Hypothalamus (tissue), 51 donors: ENCODE measurements at places on chromosomes 7 and 10.

DNA sequence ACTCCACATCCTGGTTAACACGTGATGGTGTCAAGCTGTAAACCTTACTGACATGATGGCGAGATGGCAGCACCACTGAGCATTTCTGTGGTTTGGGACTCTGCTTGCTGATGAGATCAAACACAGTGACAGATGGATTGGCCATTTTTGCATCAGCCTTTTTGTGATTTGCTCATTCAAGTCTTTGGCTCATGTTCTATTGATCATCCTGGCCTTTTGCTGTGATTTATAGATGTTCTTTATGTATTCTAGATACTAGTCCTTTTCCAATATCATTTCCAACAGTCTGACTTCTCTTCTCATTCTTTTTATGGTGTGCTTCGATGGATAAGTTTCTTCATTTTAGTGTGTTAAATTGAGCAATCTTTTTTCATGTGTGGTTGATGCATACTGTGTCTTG, 24.7 kb upstream of the DIP2C start:
- no peak for DNase-seq

DNA sequence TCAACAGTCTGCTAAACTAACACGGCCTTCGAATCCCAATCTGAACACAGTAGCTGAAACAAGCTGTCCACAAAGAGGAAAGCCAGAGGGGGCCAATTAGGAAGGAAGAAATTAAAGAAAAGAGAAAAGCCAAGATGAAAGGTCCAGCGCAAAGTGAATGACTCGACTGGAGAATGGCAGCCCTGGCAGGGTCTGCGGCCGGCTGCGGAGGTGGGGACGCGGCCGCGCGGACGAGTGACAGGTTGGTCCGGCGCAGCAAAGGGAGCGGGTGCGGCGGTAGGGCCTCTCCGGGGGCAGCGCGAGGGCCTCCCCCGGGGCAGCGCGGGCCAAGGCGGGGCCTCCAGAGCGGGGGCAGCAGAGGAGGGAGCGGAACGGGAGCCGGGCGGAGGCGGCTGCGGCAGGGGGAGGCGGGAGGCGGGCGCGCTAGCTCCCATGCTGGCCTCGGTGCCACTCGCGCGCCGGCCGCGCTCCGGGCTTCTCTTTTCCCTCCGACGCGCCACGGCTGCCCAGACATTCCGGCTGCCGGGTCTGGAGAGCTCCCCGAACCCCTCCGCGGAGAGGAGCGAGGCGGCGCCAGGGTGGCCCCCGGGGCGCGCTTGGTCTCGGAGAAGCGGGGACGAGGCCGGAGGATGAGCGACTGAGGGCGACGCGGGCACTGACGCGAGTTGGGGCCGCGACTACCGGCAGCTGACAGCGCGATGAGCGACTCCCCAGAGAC, at the start of gene VWC2:
Gene VWC2 (plus strand): TSS at position 421 of the 718 bp plus-strand sequence. CDS start 1,798 bp downstream, outside the sequence.
- no peak for DNase-seq

DNA sequence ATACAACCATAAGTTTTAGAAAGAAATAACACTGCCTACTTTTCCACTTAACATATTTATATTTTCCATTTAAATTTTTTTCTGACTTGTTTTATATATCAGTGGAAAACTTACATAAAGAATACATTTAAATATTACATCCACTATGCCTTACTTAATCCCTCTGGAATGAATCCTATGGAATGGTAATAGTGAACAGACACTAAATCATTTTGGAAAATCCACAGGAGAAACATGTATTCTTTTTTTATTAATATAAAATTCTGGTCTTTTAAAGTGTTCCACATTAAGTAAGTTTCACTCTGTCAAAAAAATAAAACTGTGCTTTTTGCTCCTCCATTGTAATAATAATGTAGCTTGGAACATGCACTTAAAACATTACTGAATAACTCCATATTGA, 236.8 kb upstream of the LRRN3 start:
- DNase-seq: no peak

DNA sequence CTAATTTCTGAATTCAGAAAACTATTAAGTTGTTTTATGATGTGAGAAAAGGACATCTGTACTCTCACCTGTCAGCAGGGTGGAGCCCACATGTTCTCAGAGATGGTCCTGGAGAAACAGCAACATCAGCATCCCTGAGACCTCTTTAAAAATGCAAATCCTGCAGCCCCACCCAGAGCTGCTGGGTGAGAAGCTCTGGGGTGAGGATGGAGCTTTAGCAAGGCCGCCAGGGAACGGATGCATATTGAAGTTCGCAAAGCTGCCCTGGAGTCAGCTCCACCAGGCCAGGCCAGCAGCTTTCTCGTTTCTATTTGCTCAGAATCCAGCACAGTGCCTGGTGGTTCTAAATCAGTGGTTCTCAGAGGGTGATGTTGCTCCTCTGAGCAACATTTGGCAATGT, 49.1 kb downstream of the PRKCQ start:
- DNase-seq: no peak

GRCh38 chr7:143374561-143374960, 6.6 kb upstream of the ZYX start:
- DNase-seq: no peak

- no peak for DNase-seq
Observed at GRCh38 chr10:105503714-105504113, 862.6 kb downstream of the SORCS3 start.

DNA sequence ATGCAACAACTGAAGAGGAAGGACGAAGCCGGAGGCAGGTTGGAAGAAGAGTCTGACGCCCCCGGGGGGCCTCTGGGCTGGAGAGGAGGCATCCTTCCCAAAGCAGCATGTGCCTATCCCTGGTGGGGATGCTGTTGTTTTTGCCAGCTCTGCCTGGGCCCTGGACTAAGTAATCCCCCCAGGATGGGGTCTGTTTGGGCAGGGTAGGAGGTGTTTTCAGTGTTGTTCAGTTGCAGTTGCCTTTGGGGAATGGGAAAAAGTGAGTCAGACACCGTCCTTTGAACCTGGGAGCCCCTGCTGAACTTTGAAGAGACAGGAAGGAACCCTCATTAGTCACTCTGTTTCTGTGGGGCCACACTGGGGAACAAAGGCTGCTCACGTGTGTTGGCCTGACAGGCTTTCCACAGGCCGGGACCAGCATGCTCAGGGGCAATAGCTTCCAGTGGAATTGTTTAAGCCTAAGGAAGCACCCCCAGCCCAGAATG, 35.2 kb upstream of the GDF10 start:
- no peak for DNase-seq

DNA sequence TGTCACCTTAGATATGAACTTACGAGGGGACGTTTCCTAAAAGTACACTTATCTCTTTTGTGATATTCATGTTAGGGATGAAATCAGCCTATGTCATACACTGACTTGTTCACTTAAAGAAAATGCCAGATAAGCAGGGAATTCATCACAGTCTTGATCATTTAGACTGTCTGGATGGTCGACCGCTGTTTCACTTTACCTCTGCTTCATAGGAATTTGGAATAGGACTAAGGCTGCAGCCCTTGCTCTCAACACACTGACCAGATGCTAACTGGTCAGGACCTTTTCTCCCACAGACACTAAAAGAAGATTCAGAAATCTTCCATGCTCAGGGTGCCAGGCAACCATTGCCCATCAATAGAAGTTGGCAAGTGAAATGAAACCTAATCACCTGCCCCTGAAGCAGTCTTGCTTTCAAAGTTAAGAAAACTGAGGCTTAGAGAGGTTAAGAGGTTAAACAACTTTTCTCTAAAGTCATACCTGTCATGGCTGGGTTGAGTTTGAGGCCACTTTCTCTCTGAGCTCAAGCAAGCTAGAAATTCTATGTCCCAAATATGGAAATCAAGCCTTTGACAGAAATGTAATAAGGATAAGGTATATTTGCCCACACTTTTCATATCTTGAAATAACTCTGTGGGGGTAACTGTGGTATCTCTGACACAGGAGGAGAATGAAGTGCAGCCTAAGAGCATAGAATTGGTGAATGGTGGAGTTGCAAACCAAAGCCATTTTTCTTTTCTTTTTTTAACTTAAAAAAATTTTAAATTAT, 77.1 kb downstream of the MAP3K8 start:
- DNase-seq: no peak

GRCh38 chr10:49330127-49330665, 31.2 kb downstream of the C10orf71 start:
- no peak for DNase-seq

DNA sequence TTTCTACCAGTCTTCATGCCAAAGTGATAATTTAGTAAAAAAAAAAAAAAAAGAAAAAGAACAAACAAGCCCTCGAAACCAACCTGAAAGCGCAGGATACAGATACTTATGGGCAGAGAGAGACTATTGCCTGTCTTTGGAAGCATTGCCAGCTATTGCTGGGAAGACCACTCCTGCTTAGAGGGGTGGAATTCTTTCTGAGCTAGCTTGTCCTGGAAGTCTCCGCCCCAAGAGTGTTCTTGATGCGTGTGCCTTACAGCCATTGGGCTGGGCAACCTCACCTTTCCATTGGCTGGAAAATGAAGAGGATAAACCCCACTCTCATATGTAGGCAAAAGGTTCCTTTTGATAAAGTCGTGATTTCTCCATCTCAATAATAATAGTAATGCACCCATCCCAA, 19.9 kb upstream of the INSYN2A start:
- no peak for DNase-seq

DNA sequence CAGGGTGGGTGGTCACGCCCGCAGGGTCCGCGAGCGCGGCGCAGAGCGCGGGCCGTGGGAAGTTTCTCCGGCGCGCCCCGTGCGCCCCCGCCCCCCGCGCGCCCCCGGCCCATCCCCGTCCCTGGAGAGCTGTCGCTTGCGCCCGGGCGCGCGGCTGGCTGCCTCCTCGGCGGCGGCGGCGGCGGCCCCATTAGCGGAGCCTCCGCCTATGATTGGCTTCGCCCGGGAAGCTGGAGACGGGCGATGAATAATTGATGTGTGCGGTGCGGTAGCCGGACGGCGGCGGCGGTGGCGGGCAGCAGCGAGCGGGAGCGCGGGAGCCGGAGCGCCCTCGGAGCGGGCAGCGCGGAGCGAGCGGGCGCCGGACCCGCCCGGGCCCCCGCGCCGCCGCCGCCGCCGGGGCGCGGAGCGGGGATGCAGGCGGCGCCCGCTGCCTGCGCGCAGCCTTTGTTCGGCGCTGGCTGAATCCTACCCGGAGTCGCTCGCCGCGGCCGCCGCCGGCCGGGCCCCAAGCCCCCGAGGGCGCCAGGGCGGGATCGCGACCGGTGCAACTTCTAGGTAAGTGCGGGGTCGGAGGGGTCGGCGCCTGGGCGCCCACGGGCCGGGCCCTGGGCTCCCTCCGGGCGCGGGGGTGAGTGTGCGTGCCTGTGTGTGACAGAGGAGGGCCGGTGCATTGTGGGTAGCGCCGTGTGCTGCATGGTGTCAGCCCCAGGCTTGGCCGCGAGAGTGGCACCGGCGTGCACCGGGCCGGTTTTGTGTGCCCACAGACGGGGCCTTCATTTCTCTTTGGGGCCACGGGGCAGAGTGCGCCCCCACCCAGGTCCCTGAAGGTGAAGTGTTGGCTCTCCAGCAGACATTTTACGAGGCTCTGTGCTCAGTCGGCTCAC, 103.8 kb upstream of the PPIF start:
- DNase-seq: no peak

DNA sequence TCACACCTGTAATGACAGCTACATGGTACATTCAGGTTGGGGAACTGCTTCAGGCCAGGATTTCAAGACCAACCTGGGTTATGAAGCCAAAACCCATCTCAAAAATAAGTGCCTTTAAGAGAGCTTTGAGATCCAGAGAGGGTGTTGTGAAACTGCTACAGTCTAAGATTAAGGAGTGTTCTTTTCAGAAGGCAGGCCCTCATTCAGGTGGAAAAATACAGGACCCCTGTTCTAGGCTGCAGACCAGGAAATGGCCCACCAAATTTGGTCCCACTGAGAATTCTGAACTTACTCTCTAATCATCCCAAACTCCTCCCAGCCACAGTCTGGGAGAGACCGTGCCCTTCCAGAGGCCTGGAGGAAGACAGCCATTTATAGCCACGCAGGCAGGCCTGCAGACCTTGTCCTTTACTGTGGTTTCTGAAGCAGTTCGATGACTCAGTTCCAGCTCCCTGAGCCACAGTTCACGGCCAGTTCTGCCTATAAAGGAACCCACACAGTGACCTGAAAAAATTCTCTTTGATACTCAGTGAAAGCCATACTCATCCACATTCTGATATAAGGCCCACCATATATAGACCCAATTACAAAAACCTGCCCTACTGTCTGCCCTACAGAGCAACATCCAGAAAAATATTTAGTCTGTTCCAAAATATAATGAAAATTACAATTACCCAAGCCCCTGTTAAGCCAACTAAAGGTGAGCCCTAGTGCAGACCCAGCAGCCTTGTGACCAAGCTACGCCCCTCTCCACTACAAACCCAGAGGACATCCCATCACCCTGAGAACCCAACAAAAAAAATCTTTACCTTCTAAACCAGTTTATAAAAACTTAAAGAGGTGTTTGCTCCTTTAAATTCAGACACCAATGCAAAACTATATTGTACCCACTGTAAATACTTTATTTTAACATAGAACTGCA, 21.2 kb downstream of the ZNF680 start:
- DNase-seq: no peak

DNA sequence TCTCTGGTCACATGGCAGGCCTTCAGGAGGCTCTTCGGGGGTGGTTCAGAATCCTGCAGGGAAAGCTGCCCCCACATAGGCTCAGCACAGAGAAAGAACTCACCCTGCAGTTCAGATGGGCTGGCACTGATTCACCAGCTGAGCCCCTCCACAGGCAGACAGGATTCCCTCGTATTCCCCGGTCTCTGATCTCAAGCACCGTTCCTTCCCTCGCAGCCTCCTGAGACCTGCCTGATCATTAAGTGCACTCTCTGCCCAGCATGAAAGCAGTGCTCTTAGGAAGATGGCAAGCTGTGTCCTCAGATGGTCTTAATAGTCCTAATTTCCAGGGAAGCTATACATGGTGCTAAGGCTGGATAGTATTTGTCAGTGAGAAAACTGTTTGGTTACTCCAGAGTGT, 78.2 kb upstream of the NPS start:
- DNase-seq: no peak

- no peak for DNase-seq
Observed at GRCh38 chr7:125358551-125359167, 429.0 kb upstream of the POT1 start.

DNA sequence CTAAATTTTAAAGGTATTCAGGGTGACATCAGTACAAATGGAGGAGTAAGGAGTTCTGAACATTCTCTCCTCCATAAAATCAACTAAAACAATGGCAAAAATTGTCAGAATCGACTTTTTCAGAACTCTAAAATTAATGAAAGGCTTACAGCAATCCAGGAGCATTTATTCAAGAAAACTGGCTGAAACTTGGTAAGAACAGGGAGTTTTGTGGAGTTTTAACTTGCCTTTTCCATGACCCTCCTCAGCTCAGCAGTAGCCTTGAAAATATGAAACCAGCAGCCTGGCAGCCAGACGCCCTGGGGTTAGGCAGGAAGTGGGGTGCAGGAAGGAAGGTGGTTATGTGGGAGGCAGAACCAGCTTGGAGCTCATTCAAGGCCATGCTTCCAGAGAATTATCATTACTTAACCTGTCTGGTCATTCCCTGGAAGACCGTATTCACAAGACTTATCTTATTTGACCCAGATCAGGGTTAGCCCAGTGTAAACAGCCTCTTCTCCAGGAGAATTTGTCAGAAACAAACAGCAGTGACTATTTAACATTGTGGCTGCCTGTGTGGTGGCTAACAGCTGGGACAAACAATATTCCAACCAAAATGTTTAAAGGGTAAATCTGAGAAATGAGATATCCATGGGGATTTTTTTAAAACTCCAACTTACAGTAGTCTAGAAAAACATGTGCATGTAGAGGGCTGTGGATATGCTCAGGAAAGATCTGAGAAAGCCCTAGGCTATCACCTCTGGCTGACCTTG, 75.7 kb upstream of the MACROH2A2 start:
- DNase-seq: no peak

- DNase-seq: no peak
Observed at GRCh38 chr7:144656965-144657517, 178.8 kb downstream of the TPK1 start.
